Skin of body (tissue), 3 donors: ENCODE measurements at places on chromosomes 2 and 18. TPM values are rescaled to one million over a fixed set of nuclear protein-coding genes. Genes with fewer than 3 reads are reported as not detected.

DNA sequence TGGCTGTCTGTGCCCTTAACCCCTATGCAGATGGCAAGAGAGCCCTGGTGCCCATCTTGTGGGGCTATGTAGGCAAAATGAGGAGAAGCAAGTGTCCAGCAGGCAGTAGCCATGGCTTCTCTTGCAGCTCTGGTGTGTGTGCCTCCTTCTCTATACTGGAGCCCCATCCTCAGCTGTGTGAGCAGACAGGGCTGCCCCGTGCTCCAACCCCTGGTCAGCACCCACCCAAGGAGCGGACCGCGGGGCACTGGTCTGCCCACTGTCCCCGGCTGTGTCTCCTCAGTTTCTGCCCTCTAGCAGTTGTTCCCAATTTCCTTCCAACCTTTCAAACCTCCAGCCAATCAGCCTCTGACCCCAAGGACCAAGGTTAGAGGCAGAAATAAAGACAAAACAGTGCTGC, 134.9 kb upstream of the GLI2 start:
- no peak for DNase-seq

DNA sequence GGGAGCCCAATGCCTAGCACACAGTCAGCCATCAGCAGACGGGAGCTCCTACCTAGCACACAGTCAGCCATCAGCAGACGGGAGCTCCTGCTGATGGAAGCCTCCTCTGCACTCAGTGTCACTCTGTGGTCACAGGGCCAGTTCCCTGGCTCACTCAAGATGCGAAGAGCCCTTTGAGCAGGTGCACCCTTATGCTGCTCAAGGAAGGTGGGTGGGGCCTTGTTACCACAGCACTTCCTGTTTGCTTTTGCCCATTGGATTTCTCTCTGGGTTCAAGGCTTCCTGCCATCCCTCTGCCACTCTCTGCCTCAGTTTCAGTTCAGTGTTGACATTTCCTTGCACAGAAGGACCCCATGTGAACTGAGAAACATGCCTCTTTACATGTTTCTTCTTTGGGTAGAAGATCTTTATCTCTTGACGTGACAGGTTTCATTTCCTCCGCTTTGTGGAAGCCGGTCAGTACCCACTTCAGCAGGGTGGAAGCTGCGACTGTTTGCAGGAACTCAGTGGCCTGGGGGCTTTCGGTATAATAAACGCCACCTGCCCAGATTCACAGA, 11.6 kb downstream of the TRIB2 start:
- DNase-seq: no peak

DNA sequence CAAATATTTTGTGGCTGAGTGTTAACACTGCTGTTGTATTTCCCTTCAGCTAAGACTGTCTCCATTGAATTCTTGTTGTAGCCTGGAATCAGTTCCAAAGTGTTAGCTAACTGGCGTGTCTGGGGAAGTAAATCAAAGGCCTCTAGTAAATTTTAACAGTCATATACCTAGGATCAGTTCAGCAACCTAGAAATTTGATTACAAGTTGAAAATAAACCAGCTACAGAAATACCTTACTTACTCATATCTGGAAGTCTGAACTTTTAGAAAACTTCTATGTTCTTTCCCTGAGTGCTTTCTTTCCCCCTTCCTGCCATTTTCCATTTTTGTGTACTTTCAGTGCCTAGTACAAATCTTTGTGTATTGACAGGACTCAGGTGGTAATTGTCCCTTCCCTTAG, 396.7 kb upstream of the DCC start:
- DNase-seq: no peak

DNA sequence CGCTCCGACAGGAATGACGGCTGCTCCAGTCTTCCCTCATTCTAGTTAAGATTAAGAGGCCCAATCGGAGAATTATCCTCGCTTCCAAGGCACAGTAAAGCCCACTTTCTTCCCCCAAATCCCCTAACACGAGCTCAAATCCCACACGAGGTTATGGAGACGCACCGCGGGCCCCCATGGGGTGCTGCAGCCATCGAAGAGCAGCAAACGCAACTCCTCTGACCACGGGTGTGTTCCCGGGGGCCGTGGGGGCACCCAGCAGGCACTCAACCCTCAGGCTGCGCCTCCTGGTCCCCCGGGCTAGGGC, 446 bp downstream of the COPS9 start:
- DNase-seq: no peak

GRCh38 chr18:25111377-25112288, 240.3 kb downstream of the ZNF521 start:
- DNase-seq: no peak

GRCh38 chr18:45962461-45962860, 4.7 kb downstream of the EPG5 start:
- no peak for DNase-seq

DNA sequence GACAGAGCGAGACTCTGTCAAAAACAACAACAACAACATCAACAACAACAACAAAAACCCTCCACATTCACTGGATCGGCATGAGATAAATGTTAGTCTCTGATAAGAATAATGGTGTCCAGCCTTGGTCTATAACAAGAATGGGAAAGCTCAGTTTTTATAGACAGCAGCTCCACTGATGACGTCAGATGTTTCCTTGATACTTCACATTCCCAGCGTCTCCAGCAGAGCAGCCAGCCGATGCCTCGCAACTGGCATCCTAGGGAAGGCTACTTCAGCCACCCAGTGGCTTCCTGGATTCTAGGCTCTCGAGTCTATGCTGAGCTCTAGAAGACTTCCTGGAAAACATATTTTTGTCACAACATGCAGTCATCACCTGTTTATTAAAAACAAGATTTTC, 271.4 kb upstream of the SMIM21 start:
- DNase-seq: no peak

GRCh38 chr2:120400551-120400950, 54.6 kb downstream of the INHBB start:
- no peak for DNase-seq

Gene ASPRV1
- total RNA-seq: 39.5 TPM

Gene SMIM21
- not detected for total RNA-seq

Gene CUL3
- 90.3 TPM for total RNA-seq

Gene TMEM37
- total RNA-seq: 1.5 TPM
